Hematopoietic multipotent progenitor cell treated with erythropoietin and hydrocortisone succinate and interleukin-3 and kit ligand, for 15 days (in vitro differentiated cells): ENCODE measurements at places on chromosomes 4 and X.

DNA sequence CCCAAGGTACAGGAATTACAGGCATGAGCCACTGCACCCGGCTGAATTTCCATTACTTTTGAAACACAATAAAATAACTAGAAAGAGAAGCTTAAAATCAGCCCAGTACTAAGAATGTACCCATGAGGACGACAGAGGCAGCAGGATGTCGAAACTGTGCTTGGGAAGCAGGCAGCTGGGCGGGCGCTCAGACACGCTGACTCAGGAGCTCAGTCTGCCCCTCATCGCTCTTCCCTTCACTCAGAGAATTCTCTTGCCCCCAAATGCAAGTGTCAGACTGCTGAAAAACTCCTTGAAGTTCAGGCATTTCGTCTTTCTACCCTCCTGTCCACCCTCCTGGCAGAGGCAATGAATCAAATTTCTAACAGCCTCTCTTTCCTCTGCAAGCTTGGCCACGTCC lies 41.0 kb upstream of the CDKN2AIP start:
- DNase-seq = no peak

GRCh38 chr4:113302051-113302450 lies 252.6 kb downstream of the ANK2 start:
- DNase-seq = no peak

DNA sequence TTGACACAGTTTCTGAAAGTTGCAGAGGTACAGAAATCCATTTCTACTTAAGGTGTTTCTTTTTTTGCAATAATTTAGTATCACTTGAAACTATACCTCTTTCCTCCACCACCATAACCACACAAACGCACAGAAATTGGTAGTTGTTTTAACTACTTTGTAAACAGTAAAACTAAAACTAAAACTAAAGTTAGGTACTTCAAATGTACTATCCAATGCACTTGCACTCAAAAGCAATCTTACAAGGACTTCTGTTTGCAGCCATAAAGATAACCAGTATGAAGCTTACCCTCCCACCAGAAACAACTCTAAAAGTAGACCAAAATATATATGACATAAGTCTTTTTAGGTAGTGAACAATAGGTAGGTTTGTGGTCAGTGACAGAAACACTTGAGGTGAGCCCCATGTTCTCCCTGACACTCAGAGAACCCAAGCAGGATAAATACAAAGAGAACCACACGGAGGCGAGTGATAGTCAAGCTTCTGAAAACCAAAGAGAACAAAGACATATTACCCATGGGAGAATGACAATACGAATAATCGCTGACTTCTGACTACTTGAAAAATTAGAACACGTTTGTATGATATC lies 72.2 kb upstream of the VBP1 start:
- DNase-seq = no peak

DNA sequence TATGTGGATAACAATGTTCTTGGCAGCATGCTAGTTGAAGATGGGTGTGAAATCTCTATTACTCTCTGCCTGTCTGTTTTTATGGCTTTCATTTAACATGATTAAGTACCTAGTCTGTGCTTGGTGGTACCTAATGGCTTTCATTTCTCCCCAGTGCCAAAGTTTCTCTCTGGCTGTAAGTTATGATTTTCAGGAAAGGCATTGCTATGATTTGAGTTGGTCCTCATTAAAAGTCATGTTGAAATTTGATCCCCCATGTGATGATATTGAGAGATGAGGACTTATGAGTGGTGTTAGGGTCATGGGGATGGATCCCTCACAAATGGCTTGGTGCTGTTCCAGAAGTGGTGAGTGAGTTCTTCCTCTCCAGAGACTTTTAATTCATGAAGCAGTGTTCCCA lies 162.4 kb upstream of the IL15 start:
- DNase-seq = no peak

- DNase-seq = no peak
Observed at GRCh38 chr4:99518601-99519295, 7.9 kb downstream of the C4orf17 start.

GRCh38 chr4:126799971-126800574 lies 832.7 kb upstream of the INTU start:
- no peak for DNase-seq

DNA sequence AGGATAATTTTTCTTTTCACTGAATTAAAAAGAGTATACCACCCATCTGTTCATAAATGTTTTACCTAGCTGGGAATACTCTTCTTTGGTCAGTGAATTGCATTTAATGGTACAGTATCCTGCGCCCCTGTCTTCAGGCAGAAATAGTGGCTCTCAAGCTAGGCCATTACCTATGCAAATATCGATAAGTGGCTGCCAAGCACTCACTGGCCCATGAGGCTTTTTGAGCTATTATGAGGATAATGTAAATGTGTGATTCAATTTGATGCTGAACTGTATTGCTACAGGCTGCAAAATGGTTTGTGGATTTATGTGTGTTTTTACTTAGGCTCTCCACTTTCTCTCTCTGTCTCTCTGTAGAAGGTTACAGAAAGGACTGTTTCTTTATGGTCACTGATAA lies 30.1 kb upstream of the MTMR1 start:
- DNase-seq = no peak

DNA sequence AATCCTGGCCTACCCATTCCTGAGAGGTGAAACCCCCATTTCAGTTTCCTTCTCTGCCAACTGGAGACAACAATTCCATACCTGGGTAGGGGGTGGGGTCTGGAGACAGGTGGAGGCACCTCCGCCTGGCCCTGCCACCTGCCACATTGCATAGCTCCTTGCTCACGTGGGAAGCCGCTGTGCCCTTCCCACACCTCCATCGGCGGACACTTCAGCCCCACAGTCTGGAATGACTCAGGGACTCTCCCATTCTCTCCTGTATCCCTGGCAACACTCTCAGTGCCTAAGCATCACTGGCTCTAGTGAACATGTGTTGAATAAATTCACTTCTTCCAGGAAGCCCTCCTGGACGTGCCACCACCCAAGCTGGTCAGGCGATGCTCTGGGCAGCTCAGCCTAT lies 21.7 kb downstream of the PPP2R2C start:
- no peak for DNase-seq

GRCh38 chr4:184807797-184808712 lies 17.7 kb downstream of the ACSL1 start:
- no peak for DNase-seq

- no peak for DNase-seq
Observed at GRCh38 chrX:15320297-15320696, 4.9 kb upstream of the ASB11 start.

DNA sequence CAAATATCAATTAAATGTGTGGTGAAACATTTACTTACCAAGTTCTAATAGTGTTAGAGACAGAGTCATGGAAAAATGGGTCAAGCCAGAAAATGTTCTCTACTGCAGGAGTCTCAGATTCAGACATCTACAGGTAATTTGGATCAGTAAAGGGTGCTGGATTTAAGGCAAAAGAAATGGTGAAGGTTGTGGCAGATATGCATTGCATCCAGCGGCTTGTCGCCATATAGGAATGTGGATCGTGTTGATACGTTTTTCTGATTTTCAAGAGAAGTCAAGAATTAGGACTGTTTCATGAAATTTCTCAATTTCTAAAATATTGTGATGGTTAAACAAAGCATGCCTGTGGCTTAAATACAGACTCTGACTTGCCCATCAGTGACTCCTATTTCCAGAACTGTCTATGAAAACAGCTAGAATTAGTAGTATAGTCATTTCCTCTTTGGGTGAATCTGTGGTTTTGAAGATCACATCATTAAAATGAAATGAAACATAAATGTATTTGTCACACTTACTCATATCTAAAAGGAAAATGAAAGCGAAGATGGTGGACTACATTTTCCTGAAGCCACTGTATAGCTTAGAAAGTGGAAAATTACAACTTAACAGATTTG lies 110.1 kb upstream of the VEGFC start:
- no peak for DNase-seq

DNA sequence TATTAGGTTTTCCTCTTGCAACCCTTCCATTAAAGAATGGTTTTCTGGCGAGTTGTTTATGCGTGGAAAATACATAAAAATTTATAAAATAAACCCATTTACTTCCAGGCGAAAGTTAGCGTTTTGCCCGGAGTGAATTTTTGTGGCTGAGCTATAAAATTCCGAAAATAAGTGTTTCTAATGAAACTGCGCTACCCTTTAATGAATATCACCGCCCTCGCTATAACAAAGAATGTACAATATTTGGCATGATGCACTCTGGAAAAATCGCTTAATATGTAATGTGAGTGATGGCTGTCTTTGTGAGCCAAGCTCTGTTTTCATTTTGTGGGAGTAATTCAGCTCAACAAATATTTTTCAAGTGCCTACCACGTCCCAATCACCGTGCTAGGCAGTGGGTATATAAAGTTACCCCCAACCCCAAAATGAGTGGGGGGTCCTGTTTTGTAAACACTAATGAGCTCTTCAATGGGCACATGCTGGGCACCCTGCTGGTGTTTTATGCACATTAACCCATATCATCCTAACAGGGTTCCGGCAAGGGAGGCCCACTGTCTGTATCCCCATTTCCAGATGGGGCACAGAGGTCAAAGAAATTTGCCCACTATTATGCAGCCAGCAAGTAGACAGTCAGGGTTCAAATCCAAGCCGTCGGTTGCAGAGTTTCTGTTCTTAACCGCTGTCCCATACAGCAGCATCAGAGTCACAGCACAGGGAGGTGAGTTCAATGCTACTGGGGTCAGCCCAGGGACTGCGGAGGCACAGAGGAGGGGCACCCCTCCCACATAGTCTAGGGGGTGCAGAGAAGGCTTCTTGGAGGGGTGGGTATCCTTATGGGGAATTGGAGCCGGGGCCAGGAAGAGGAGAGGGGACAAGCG lies 65.7 kb upstream of the STX18 start:
- DNase-seq = no peak

DNA sequence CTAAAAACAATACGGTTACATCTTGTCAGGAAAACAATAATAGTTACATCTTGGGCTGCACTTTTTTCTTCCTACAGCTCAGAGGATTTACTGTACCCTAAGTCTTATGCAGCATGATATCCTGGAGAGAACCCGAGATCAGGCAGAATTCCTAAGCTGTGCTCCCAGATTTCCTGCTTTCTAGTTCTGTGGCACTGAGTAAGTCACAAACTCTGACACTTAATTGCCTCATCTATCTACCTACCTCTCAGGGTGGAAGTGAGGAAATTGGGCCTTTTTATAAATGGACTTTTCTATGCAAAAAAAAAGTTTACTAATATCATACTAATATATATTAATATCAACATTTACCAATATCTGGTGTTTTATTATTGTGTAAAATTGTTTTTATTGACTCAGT lies 438.5 kb downstream of the INPP4B start:
- no peak for DNase-seq

DNA sequence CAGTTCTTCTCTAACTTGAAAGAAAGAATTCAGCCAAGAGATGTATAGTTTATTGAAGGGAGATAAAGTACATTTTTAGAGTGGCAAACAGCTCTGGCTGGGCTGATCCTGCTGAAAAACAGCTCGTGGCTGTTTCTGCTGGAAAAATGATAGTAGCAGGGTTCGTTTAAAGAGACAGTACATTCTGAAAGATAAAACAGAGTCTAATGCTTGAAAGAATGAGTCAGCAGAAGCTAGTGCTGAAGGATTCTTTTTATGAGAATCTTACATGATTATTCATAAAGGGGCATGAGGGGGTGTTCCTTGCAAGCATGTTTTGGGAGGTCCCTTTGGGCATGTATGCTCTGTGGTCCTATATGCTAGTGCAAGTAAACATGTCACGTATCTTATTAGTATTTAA lies 790.0 kb downstream of the PCDH18 start:
- DNase-seq = no peak

GRCh38 chr4:144582105-144582850 lies 63.7 kb upstream of the HHIP start:
- DNase-seq = no peak

- DNase-seq = no peak
Observed at GRCh38 chrX:23792861-23793553, 10.0 kb downstream of the SAT1 start.

DNA sequence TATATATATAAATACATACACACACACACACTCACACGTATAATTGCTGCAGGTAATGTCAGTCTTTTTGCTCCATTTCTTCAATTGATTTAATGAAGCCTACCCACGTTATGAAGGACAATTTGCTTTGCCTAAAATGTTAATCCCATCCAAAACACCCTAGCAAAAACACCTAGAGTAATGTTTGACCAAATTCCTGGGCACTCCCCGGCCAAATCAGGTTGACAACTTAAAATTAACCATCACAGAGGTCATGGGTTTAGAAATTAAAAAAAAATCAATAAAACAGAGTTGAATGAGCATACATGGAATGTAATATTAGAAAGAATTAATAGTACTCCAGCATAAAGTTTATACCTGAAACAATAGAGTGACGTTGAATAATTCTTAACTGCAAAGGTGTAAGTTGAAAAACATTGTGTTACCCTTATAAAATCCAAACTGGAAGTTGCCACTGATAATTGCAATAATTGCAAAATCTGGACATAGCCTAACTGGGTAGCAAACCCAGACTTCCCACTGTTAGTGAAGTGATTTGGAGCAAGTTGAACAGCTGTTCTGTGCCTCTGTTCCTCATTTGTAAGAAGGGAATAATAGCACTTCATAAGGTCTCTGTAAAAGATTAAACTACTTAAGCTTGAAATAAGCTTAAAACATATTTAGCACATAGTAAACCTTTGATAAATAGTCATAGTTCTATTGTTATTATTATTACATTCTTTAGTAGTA lies 2120.5 kb downstream of the PCDH7 start:
- no peak for DNase-seq

DNA sequence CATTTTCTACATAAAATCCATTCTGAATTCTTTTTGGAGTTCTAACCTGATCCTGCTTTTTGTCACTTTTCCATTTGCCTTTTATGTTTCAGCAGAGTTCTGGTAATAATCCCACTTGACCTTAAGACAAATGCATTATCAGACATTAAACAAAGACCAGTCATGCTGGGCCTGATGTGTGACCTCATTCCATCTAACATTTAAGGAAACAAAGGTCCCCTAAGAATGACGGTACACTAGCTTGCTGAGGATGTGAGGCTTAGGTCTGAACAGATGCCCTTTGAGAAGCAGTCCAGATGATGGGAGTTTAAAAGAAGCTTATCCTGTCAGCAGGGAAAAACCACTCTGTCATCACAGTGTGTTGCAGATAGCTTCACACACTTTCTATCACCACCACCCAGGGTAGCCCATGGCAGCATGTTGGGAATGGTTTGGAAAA lies 38.1 kb upstream of the PDE5A start:
- DNase-seq = no peak

GRCh38 chrX:140710710-140711109 lies 1.2 kb downstream of the LINC00632 start:
- no peak for DNase-seq

GRCh38 chr4:100082852-100083251 lies 107.4 kb downstream of the DDIT4L start:
- no peak for DNase-seq

DNA sequence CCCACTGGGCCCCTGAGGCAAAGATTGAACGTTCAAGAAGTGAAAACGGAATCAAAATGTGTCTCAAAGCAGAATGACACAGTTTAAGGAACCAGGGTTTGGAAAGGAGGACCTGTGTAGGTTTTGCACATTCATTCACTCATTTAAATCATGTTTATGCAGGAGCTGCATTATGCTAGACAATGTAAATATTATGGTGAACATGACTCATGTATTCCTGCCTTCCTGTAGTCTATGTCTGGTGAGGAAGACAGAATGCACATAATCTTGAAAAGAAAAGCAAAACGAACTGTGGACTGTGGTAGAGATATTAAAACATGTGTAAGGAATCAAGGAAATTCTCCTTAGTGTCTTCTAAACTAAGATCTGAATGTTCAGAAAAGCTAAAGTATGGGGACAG lies 311.8 kb upstream of the SMIM31 start:
- no peak for DNase-seq

- DNase-seq = no peak
Observed at GRCh38 chrX:74423289-74423998, 2.2 kb downstream of the SLC16A2 start.

- no peak for DNase-seq
Observed at GRCh38 chrX:19064175-19064574, 58.1 kb downstream of the ADGRG2 start.
